Type B pancreatic cell (in vitro differentiated cells): ENCODE measurements at places on chromosomes 1 and 21.

DNA sequence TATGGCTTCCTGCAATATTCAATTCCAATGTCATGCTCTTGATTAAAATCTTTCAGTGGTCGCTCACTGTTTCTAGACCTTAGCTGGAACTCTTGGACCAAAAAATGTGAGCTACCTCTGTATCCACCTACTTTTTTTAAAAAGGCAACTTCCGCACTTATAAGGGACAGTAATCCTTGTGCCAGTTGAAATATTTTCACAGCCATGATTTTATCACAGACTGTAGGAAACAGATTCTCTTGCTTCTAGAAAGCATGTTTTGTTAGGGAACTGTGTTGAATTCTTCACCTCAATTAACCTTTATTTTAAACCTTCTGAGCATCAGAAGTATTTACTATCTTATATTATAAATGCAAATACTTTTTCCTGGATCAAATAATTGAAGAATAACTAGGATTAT, 296.0 kb upstream of the ST6GALNAC5 start:
- DNase-seq: no peak
- no peak overlapping the region for H3K4me3 ChIP-seq
- H3K27ac ChIP-seq: no peak overlapping the region
- no peaks in the 10 kb centered on the region for H3K27me3 ChIP-seq
- no peaks in the 10 kb centered on the region for H3K36me3 ChIP-seq

GRCh38 chr1:155185783-155186066, 12.1 kb downstream of the TRIM46 start:
- no peak overlapping the region for H3K4me3 ChIP-seq
- no peak for DNase-seq
- no peaks in the 10 kb centered on the region for H3K36me3 ChIP-seq
- peak overlapping the region; percentile 64 for H3K27ac ChIP-seq

DNA sequence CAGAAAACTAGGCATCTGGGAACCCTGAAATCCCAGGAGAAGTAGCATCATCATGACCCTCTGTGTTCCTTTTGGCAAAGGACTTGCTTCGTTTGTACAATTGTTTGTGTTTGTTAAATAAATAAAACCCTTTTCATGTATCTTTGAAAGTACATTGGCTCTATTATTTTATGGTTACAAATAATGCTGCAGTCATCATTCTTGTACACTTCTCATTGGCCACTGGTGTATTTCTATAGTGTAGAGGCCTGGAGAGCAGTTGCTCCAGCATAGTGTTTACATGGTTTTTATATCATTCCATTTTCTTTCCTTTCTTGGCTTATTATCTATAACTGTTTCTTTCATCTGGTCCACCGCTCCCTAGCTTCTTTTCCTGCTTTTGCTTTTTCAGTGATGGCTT, 253.3 kb downstream of the FAM72C start:
- no peaks in the 10 kb centered on the region for H3K27me3 ChIP-seq
- no peaks in the 10 kb centered on the region for H3K36me3 ChIP-seq
- H3K4me1 ChIP-seq: no peaks in the 10 kb centered on the region
- H3K27ac ChIP-seq: no peak overlapping the region
- H3K4me3 ChIP-seq: no peak overlapping the region

GRCh38 chr1:185564816-185565215, 169.4 kb upstream of the HMCN1 start:
- peaks cover 4% of the 10 kb centered on the region for H3K27me3 ChIP-seq
- no peak overlapping the region for H3K27ac ChIP-seq
- no peaks in the 10 kb centered on the region for H3K4me1 ChIP-seq
- H3K36me3 ChIP-seq: no peaks in the 10 kb centered on the region
- no peak for DNase-seq

DNA sequence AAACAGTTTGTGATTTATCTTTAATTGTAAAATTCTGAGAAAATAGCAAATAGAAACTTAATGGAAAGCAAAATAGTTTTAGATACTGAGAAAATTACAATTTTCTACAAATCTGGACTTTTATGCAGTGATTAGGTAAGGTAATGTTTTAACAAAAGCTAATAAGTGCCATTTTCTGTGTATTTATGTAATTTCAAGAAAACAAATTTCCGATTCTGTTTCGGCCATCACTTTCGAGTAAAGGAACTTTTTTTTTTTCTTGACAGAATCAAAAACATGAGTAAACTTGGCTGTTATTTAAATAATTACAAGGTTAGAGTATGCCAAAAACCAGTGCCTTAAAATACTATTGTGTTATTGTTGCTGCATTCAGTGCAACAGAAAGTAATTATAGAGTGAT, 280.4 kb upstream of the C1orf105 start:
- DNase-seq: no peak
- H3K4me3 ChIP-seq: peak overlapping the region; percentile 67
- no peaks in the 10 kb centered on the region for H3K27me3 ChIP-seq

DNA sequence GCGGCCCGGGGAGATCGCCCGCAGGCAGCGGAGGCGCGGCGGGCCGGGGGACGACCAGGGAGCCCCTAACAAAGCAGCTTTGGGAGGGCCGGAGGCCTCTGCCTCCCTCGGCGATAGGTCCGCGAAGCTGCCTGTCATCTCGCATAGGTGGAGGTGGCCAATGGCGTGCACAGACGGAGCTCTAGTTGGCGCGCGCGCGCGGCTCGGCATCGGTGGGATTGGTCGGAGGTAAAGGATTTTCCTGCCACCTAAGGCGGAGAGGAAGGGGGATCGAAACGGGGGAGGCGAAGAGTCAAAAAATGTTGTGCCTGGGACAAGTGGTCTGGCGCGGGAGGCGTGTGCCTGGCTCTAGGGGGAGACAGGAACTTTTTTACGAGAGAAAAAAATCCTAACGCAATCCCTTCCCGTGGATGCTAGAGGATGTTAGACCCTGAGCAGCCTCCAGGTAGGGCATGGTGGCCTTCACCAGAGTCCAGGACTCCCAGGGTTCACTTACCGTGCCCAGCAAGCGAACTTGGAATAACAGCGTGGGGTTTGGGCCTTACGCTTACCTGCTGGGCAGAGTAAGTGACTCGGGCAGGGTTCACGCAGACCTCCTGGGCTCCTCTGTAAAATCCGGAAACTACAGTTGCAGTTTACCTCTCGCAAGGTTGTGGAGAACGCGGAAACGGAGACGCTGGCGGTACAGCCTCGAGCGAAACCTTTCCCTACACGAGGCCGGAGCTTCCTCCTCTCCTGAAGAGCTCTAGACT, 99.9 kb upstream of the SOD1 start:
- H3K27ac ChIP-seq: peak overlapping the region; percentile 91
- peaks cover 13% of the 10 kb centered on the region for H3K36me3 ChIP-seq
- peak overlapping the region; percentile 96 for H3K4me3 ChIP-seq
- peak; percentile 98 for DNase-seq

- H3K4me1 ChIP-seq: peaks cover 6% of the 10 kb centered on the region
- H3K36me3 ChIP-seq: no peaks in the 10 kb centered on the region
- H3K27ac ChIP-seq: no peak overlapping the region
- peaks cover 31% of the 10 kb centered on the region for H3K27me3 ChIP-seq
- peak overlapping the region; percentile 90 for H3K4me3 ChIP-seq
Measured at GRCh38 chr1:244918421-244919319, 54.3 kb upstream of the HNRNPU start.

- peaks cover 13% of the 10 kb centered on the region for H3K4me1 ChIP-seq
- H3K4me3 ChIP-seq: no peak overlapping the region
- DNase-seq: no peak
- no peak overlapping the region for H3K27ac ChIP-seq
Measured at GRCh38 chr1:15707239-15707925, 23.3 kb downstream of the PLEKHM2 start.

DNA sequence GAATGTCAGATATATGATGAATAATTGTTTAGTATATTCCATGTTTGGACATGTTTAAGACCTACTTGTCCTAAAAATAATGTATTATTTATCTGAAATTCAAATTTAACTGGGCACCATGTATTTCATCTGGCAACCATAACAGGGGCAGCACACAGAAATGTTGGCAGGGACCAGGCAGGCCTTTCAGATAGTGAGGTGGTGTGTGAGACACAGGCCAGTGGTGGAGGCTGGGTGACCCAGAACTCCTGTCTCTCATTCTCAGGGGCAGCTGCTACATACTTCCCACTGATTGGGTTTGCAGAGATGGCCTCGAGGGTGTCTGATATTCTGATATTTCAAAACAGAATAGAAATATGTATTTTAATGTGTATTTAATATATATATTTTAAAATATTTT, 1.3 kb upstream of the FASLG start:
- no peaks in the 10 kb centered on the region for H3K4me1 ChIP-seq
- peaks cover 3% of the 10 kb centered on the region for H3K27me3 ChIP-seq
- DNase-seq: no peak
- H3K27ac ChIP-seq: no peak overlapping the region
- H3K4me3 ChIP-seq: no peak overlapping the region

DNA sequence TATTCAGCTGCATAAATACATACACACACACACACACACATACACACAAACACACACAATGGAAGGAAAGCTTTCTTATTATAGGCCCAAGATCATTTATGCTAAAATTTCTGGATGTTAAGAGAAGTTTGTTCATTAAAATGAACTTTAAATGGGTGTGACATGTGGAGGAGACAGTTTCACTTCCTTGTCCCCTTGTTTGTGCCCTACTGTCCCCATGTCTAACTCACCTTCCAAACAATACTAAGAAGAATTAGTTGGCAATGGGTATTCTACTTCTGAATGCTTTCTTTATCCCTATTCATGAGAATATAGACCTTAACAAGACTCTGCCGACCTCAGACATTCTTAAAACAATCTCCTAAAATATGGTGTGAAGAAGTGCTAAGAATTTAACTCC, 63.5 kb upstream of the NRIP1 start:
- H3K4me1 ChIP-seq: no peaks in the 10 kb centered on the region
- H3K27me3 ChIP-seq: no peaks in the 10 kb centered on the region
- DNase-seq: no peak
- H3K27ac ChIP-seq: no peak overlapping the region
- no peaks in the 10 kb centered on the region for H3K36me3 ChIP-seq

GRCh38 chr1:223500560-223501425, 107.6 kb downstream of the CCDC185 start:
- H3K27ac ChIP-seq: no peak overlapping the region
- no peaks in the 10 kb centered on the region for H3K36me3 ChIP-seq
- no peak for DNase-seq
- H3K4me1 ChIP-seq: peaks cover 6% of the 10 kb centered on the region

GRCh38 chr1:221865808-221866207, 123.9 kb upstream of the DUSP10 start:
- peaks cover 8% of the 10 kb centered on the region for H3K27me3 ChIP-seq
- H3K4me1 ChIP-seq: peaks cover 4% of the 10 kb centered on the region
- H3K36me3 ChIP-seq: no peaks in the 10 kb centered on the region
- H3K4me3 ChIP-seq: no peak overlapping the region
- no peak overlapping the region for H3K27ac ChIP-seq

DNA sequence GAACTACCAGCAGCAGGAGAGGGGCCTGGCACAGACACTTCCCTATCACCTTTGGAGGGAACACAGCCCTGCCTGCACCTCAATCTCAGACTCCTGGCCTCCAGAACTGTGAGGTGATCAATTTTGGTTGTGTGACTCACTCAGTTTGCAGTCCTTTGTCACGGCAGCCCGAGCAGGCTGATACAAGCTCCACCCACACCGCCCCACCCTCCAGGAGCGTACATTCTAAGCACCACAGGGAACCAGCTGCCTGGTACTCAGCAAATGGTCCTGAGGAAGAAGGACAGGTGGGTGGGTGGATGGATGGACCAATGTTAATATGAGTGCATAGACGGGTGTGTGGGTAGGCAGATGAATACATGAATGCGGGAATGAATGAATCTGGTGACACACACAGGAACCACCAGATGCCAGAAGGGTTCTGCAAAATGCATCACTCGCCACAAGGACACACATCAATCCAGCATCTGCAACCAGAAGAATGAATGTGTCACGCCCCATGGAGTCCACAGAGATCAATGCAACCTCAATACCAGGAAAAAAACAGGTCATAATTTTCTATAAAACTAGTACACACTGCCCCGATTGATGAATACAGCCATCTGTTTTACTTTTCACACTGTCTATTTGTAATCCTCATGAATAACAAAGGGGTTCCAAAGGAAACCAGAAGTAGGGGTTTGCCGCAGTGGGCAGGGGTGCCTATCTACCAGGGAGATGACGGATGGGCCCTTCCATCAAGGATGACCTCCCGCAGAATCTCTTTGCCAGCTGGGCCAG, 284.5 kb downstream of the NPHP4 start:
- no peaks in the 10 kb centered on the region for H3K4me1 ChIP-seq
- DNase-seq: no peak
- H3K27ac ChIP-seq: peak overlapping the region; percentile 32

DNA sequence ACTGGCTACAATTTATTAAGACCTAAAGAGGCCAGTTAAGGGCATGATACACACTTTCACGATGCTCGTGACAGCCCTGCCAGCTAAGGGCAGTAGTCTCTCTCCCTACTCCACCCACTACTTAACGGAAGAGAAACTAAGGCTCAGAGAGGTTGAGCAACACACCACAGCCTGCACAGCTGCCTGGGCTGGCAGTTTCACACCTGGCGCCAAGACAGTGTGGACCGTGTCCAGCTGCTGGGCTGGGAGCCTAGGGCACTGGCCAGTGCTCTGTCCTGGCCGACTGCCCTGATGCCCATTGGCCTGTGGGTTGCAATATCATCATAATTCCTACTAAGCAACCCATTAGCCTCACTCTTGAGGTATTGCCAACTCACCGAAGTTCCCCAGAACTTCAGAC, 27.6 kb downstream of the TENT5C start:
- H3K27ac ChIP-seq: no peak overlapping the region
- H3K4me3 ChIP-seq: no peak overlapping the region
- H3K36me3 ChIP-seq: no peaks in the 10 kb centered on the region
- H3K27me3 ChIP-seq: peaks cover 5% of the 10 kb centered on the region
- no peak for DNase-seq
- peaks cover 8% of the 10 kb centered on the region for H3K4me1 ChIP-seq
